Brain microvascular endothelial cell (primary cell): ENCODE measurements at places on chromosomes 4 and X.

- DNase-seq: peak; percentile 6
Measured at GRCh38 chrX:74613370-74614092, 893 bp downstream of the RLIM start.

DNA sequence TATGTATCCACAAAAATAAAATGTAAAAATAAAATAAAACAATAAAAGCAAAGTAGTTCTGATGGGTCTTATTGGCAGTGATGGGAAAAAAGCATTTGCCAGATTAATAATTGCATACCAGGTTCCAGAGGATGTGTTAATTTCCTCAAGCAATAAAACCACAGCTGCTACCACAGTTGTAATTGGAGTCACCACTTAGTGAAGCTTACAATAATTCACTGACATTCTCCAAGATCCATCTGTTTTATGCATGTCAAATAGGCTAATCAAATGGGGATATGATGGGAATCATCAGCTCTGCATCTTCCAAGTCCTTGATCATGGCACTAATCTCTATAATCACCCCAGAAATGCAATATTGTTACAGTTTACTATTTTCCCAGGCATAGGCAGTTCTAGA lies 123.5 kb upstream of the EMCN start:
- no peak for DNase-seq

DNA sequence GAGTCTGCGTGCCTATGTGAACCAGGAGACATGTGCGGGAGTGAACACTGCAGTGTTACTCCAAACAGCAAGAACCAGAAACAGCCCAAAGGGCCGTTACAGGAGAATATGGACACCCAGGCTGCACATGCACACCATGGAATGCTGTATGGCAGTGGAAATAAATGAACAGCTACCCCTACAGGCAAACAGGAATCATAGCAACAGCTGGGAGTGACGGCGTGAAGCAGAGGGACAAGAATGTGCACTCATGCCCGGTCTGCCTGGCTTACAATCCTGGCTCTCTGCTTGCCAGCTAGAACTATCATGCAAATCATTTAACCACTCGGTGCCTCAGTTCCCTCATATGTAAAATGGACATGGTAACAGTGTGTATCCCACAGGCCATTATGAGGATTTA lies 16.6 kb downstream of the GPKOW start:
- DNase-seq: peak; percentile 25

- no peak for DNase-seq
Measured at GRCh38 chr4:141642711-141643110, 6.3 kb downstream of the IL15 start.

- peak; percentile 97 for DNase-seq
Measured at GRCh38 chr4:76752861-76753501, 145.0 kb downstream of the SOWAHB start.

DNA sequence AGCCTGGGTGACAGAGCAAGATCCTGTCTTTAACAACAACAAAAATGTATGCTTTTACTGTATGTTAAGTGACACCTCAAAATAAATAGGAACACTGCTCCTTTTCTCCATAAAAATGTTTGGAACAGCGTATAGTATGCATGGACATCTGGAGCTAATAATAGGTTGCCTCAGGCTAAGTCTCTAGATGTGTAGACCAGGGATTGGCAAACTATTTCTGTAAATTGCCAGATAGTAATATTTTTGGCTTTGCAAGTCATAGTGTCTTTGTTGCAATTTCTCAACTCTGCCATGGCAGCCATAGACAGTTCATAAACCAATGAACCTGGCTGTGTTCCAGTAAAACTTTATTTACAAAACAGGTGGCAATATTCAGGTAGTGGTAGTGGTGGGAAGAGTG lies 76.6 kb upstream of the CBLL2 start:
- no peak for DNase-seq
